ENCODE measurements at places on chromosomes 4 and X.

GRCh38 chrX:153844509-153845082, 14.3 kb upstream of the PDZD4 start:
- no peak for DNase-seq

DNA sequence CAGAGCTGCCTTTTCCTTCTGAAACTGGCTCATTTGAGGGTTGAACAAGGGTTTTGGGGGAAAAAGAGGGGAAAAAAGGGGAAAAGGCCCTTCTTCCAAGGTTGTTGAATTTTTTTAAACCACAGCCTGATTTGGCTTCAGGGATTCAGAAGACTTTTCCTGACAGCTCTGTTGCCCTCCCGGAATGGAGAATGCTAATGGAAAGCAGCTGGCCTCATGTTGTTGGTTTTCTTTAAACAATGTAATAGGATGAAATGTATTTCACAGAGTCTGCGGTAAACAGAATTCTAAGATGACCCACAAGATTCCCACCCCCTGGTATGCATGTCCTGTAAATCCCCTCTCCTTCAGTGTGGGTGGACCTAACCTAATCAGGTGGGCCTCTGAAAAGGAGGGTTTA, 3.3 kb upstream of the KIAA1210 start:
- DNase-seq: peak; percentile 23

GRCh38 chr4:10353110-10353509, 104.1 kb downstream of the ZNF518B start:
- DNase-seq: no peak

- DNase-seq: no peak
These were observed 1.7 kb downstream of the PDLIM5 start for GRCh38 chr4:94453391-94453963.

GRCh38 chrX:130158311-130158710, 7.3 kb downstream of the AIFM1 start:
- DNase-seq: no peak

GRCh38 chrX:45889471-45889870, 655.8 kb downstream of the ZNF674 start:
- peak; percentile 29 for DNase-seq

- no peak for DNase-seq
These were observed 8.4 kb downstream of the HTRA3 start for GRCh38 chr4:8278009-8278395.

- DNase-seq: peak; percentile 61
These were observed 58.2 kb upstream of the ZNF157 start for GRCh38 chrX:47311932-47312774.

DNA sequence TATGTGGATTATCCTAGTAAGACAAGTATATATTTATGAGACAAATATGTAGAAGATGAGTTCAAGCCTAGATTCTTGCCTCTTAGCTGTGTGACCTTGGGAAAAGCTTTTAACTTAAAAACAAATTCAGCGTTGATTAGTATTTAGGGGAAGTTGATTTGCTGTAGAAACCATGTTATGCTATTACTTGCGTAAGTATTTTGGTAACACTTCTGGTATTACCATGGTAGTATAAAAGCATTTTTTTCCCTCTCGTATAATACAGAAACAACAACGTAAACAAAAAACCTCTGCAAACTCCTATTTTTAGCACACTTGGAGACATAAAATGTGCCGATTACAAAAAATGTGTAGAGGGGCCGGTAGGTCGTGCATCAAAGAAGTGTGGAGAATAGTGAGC, 33.2 kb downstream of the STAG2 start:
- DNase-seq: no peak

DNA sequence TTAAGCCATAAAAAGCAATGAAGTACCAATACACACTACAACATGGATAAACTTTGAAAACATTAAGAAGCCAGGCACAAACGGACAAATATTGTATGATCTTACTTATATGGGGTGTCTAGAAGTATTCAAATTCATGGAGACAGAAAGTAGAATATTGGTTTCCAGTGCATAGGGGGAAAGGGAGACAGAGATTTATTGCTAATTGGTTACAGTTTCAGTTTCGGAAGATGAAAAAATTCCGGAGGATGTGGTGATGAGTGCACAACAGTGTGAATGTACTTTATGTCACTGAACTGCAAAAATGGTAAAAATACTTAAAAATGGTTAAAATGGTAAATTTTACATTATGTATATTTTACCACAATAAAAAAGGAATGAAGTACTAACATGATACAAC, 5.1 kb upstream of the PRDX4 start:
- DNase-seq: no peak

GRCh38 chr4:168892475-168892874, 117.6 kb downstream of the CBR4 start:
- no peak for DNase-seq

DNA sequence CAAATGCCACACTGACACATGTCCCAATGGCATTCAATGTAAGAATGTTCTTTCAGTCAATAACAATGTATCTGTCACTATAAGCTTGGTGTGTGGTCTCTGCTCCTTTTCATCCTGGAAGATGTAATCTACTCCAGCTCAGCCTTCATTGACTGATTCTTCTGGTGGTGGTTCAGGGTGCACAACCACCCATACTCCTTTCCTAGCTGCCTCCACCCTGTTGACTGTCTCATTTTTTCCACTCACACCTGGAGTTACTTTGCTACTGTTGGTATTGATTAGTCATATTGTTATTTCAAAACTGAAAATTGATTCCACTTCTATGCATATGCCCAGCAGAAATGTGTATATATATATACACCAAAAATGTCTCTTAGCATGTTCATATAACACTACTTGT, 140.5 kb downstream of the ASB9 start:
- no peak for DNase-seq

- DNase-seq: no peak
These were observed 1106.4 kb downstream of the NLGN4X start for GRCh38 chrX:5122181-5122678.

DNA sequence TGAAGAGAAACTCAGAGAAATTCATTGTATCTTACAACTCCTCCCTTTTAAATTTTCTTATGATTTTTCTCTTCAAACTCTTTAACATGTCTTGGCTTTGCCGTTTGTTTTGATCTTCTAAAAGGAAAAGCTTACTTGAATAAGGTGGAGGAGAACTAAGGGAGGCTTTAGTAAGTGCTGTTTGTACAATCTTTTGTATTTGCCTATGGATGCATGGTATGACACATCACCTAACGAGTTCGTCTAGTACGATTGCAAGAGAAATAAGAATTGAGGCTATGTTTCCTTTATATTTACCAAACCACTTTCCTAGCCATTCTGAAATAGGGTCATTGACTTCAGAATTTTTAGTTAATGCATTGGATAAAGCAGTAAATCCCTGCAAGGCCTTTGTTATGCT, 8.4 kb upstream of the BST1 start:
- no peak for DNase-seq

DNA sequence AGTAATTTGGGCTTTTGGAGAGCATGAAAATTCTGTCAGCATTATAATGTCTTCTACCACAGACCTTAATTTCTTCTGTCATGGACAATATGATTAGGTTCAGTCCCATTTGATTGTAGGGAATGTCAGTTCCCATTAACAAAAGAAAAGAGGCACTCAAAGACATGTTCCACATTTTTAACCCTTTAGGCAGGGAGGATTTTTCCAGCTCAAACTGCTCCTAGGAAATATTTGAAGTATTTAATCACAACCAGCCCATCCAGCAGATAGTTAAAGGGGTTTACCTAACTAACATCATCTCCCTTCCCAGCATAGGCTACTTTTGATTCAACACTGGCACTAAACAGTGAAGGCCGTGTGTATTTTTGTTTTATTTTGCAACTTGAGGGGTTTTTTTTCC, 256.0 kb downstream of the DHX15 start:
- no peak for DNase-seq

- DNase-seq: no peak
These were observed 4.6 kb upstream of the KLHL34 start for GRCh38 chrX:21662761-21663160.

- DNase-seq: peak; percentile 9
These were observed 384.8 kb downstream of the IL15 start for GRCh38 chr4:142021181-142021580.

- DNase-seq: peak; percentile 24
These were observed 93.0 kb upstream of the ARHGAP24 start for GRCh38 chr4:85381968-85382367.

Data from fibroblast of skin of right biceps (primary cell).